ENCODE measurements at places on chromosomes 2 and 18.

- peak; percentile 58 for DNase-seq
These were observed 54.8 kb upstream of the CREB1 start for GRCh38 chr2:207474863-207475485.

DNA sequence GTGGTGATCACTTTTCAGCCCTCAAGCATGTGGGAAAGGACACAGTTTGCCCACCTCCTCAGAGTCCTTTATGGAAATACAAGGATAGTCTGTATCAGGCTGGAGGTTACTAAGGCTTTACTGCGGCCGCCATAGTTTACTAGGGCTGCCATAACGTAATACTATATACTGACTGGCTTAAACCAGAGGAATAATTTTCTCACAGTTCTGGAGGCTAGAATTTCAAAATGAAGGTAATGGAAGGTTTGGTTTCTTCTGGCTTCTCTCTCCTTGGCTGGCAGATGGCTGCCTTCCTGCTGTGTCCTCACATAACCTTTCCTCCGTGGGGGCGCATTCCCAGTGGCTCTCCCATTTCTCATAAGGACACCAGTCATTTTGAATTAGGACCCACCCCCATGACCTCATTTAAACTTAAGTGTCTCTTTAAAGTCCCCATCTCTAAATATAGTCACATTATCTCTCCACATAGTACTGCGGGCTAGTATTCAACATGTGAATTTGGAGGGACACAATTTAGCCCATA, 12.5 kb upstream of the ATIC start:
- peak; percentile 40 for DNase-seq

DNA sequence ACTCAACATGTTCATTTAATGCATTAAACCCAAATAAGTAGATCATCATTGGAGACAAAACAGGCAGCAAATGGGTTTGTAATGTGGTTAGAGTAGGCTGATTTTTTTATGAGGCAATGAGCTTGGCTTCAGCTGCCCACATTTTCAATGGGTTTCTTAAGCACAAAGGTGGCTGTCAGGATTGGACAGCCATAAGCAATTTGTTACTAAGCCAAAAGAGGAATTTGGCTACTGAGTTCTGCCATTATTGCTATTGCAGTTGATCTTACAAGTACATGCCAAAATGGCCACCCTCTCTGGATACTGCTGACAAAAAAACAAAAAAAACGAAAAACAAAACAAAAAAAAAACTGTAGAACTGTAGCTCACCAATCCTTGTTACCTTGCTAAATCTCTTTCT, 1348.0 kb upstream of the PIK3C3 start:
- DNase-seq = peak; percentile 15

GRCh38 chr2:204871231-204871953, 326.1 kb downstream of the PARD3B start:
- DNase-seq = peak; percentile 55

DNA sequence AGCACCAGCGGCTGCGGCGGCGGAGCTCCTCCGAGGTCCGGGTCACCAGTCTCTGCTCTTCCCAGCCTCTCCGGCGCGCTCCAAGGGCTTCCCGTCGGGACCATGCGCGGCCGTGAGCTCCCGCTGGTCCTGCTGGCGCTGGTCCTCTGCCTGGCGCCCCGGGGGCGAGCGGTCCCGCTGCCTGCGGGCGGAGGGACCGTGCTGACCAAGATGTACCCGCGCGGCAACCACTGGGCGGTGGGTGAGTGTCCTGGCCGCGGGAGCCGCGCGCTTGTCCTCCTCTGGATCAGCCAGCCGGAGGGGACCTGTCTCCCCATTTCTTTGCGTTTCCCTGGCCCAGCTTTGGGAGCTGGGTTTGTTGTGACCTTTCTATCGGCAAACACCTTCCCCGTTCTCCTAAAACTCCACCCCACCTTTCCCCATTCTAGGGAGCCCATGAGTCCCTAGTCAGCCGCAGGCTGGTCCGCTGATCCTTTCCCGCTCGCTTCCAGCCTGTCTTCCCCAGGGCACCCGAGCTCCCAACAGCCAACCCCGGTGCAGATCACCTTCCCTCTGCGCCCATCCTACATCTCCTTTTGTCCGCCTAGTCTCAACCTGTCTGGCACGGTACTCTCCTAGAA, 316 bp downstream of the GRP start:
- DNase-seq = no peak

GRCh38 chr2:2192091-2192955, 138.8 kb downstream of the MYT1L start:
- DNase-seq = peak; percentile 81

- DNase-seq = no peak
These were observed 397 bp downstream of the ZCCHC2 start for GRCh38 chr18:62523255-62523588.

All from SK-N-DZ (cell line).